ENCODE measurements at places on chromosomes 13 and 19.

DNA sequence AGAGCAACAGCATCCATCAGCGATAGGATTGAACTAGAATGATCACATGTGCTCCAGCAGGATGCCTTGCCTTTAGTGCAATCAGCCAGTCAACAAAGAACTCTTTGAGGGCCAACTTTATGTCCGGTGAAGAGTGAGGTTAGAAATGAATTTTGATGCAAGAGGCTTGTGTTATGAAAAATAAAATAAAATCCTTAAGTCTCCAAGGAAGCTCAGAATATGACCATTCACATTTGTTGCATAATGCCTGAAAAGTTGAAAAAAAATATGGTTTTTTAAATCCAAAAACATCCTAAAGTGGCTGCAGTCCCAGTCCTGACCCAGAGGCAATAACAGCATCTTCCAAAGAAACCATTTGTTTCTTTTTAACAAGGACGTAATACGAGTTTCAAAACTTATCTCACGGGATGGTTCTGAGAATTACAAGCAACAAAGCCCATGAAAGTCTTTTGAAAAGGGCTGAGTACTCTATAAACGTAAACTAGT lies 61.3 kb downstream of the DCLK1 start:
- DNase-seq, result no peak

GRCh38 chr13:36294096-36294495 lies 3.5 kb downstream of the CCDC169 start:
- no peak for DNase-seq

DNA sequence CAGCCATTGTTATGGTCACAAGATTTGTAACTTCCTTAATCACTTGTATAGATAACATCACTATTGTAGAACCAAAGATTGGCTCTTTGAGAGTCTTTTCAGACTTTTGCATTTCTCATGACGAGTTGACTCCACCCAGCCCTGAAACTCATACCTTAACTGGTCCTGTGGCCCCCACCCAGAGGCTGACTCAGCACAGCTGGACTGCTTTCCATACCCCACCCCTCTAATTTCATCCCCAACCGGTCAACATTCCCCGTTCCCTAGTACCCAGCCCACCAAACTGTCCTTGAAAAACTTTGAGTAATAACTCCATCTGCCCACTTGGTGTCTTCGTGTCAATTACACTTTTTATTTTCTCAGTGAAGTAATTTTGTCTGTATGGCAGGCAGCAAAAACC lies 32.1 kb upstream of the SLITRK1 start:
- no peak for DNase-seq

DNA sequence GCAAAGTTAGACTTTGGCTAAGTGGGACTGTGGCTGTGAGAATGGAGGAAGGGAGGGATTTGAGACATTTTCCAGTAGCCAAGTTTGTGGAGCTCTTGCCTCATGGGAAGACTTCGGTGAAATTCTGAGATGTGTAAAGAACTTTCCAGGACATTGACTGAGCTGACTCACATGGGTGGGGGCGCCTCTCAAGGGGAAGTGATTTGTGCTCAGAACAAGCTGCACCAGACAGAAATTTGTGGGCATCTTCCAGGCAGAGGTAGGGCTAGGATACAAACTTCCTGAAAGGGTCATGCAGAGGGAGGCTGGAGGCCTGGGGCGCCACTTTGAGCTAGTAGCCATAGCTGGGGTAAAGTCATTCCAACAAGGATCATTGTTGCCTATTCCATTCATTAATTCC lies 9.8 kb upstream of the SIGLEC10 start:
- no peak for DNase-seq

DNA sequence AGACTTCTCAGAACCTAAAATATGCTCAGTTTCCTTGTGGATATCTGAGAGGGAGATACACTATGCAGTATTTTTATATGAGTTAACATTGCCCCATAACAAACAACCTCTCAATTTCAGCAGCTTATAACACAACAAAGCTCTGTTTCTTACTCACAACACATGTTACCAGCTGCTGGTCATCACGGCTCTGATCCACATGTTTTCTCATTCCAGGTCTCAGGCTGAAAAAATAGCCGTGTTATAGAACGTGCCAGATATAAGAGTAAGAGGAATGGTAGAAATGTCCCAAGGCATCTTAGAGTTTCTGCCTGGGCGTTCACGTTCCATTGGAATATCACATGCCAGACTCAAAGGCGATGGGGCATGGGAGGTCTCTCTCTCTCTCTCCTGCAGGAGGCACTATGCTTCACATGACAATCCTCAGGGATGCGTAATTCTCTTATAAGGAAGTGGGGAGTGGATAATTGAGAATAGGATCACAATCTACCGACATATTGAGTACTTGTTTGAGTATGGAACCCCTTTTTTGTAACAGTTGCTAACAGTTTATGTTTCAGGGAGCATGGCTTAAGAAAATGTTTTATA lies 246.6 kb downstream of the NHLRC3 start:
- DNase-seq, result no peak

DNA sequence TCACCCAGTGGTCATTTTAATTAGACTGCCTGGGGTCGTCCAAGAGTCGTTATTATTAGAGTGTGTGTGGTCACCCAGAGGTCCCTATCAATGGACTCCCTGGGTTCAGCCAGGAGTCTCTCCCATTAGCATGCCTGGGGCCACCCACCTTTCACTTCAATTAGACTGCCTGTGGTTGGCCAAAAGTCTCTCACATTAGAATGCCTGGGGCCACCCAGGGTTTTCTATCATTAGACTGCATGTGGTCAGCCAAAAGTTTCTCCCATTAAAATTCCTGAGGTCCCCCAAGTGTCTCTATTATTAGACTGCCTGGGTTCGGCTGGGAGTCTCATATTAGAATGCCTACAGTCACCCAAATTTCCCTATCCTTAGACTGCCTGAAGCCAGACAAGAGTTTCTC lies 1472.6 kb downstream of the UQCRFS1 start:
- DNase-seq, result no peak

DNA sequence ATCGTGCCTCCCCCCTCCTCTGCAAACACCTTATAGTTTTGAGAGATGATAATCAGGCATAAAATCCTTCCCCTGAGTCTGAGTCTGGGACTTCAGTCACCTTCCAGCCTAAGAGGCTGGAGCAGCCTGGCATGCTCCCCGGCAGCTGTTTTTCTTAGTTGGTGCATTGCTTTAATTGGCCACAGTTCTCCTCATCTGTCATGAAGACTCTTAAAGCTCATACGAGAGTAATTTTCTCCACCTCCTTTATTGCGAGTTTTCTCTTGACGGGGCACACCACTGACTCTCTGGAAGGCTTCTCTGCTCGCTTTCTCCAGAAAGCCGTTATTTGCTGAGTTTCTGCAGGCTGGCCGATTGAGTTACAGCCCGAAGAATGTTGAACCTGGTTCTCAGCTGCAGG lies 310.5 kb downstream of the ATP8A2 start:
- no peak for DNase-seq

DNA sequence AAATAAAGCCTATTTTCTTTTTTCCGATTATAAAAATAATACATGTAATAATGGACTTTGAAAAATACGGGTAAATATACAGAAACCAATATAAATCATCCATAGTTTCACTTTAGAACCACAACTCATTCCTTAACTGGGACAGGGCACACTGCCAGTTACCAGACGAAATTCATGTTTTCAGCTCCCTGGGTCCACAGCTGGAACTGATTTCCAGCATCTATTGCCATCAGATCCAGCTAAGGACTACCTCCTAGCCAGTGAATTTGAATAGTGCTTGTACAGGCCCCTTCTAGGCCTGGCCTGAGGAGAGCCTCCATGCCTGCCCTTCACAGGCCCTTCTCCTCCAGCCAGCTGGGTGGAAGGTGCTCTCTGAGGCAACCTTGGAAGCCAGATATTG lies 30.0 kb upstream of the ATP12A start:
- no peak for DNase-seq

DNA sequence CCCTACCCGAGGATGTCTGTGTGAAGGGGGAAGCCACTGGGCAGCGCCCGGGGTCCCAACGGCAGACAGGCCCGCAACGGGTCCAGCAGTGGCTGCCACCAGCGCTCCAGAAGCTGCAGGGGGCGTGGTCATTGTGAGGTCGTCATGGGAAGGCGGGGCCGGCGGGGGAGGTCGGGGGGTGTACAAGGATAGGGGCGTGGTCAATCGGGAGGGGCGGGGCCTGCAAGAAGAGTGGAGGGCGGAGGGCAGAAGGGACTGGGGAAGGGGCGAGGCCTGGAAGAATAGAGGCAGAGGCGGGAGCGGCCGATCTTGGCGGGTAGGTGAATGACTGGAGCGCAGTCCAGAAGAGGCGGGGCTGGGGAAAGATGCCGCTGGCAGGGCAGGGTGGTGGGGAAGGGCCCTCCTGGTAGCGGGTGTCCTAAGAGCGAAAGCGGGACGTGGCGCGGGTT lies 4.4 kb downstream of the FUZ start:
- DNase-seq, result peak; percentile 92

- DNase-seq, result no peak
These were observed 861.9 kb upstream of the SLITRK1 start for GRCh38 chr13:84744203-84744602.

DNA sequence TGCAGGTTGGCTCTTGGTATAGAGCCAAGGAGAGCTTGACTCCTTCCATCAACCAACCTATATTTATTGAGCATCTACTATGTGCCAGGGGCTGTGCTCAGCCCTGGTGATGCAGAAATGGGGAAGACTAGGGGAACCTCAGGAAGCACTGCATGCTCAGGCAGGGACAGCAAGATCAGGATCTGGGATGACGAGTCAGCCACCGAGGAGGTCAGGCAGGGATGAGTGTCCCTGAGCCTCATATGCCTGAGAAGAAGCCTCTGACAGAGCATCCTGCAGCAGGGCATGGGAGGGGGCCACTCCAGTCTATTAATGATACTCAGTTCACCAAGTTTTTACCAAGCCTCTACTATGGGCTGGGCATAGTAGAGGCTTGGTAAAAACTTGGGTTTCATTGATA lies 158.1 kb downstream of the KATNAL1 start:
- no peak for DNase-seq

- DNase-seq, result no peak
These were observed 3.8 kb upstream of the TM6SF2 start for GRCh38 chr19:19276851-19277250.

- DNase-seq, result no peak
These were observed 12.1 kb downstream of the SOX1 start for GRCh38 chr13:112078879-112079531.
